ENCODE measurements at places on chromosomes 4 and X. TPM values are rescaled to one million over a fixed set of nuclear protein-coding genes. Genes with fewer than 3 reads are reported as not detected.

GRCh38 chr4:119035951-119036737, 99.5 kb upstream of the MYOZ2 start:
- no peak for DNase-seq

GRCh38 chr4:93828332-93828994, at the start of gene ATOH1:
ATOH1 (plus strand) TSS chr4:93828753; CDS start chr4:93828927, 174 bp downstream.
- no peak for DNase-seq

GRCh38 chrX:41022566-41022965, 62.7 kb upstream of the USP9X start:
- DNase-seq = no peak

GRCh38 chrX:20796450-20796849, 529.7 kb upstream of the RPS6KA3 start:
- no peak for DNase-seq

DNA sequence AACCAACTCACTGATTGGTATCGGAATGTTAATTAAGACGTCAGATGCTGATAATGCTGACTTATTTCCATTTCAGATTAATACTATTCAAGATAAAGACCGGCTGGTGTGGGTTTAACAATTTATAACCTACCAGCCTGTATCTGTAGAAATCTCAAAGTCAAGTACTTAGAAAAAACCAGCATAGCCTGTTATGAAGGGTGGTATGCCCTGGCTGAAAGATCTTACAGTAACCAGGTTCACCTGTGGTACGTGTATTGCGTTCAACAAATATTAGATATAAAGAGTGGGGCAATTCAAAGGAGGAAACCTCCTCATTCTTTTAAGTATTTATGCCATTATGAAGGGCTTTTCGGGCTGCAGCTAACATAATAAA, 240.8 kb upstream of the ANXA3 start:
- no peak for DNase-seq

- no peak for DNase-seq
Observed at GRCh38 chr4:154577324-154577723, 13.2 kb downstream of the FGA start.

DNA sequence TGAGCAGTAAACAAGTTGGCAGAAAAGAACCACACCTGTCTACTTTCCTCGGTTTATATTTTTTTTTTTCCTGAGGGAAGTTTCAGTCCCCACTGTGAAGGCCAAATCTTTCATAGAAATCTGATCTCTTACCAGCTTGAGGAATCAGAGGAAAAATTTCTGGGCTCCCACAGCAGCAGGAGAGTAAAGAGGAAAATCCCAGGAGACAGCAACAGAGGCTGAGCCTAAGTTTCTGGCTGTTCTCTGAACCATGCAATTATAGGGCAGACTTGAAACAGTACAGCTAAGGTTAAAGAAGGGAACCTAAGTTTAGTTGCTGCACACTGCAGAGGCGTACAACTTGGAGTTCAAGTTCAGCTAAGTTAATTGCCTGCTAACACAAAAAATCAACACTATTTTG, 1090.9 kb upstream of the INTU start:
- no peak for DNase-seq

DNA sequence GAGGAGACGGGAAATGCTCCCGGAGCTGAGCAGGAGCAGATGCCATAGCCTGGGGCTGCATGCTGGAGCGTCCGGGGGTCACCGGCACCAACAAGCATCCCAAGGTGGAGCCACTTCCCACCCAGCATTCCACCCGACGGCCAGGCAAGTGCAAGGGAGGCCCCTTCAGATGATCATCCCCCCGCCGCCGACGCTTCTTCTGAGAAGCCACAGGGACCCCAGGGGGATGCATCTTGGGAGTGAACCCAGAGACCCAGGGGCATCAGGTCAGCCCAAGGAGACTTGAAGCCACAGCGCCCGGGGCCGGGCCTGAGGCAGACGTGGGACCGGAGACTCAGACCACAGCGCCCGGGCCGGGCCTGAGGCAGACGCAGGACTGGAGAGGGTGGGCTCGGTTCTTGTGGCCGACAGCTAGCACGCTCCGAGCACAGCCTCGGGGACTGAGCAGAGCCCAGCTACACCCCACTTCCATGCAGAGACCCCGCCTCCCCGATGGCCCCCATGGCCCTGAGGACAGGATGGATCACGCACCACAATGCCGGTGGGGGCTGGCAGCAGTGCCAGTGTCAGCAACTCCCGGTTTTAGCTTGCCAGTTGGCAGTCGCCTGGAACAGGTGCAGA, 33.0 kb upstream of the CPLX1 start:
- DNase-seq = no peak

- no peak for DNase-seq
Observed at GRCh38 chr4:52241916-52242315, 190.8 kb downstream of the SPATA18 start.

DNA sequence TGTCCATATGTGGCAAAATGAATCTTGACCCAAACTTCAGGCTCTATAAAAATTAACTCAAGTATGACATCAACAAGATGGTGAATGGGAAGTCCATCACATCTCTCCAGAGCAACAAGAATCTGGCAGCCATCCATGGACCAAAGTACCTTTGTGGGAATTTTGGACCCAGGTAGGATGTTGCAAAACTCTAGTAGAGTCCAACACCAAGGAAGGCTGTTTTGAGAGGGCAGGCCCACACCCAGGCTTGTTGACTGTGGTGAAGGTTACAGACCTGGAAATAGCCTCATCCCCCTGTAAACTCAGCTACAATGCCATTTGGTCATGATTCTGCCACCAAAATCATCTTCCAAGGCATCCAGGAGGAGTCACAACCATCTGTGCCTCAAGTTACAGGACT, 12.9 kb downstream of the DGAT2L6 start:
- no peak for DNase-seq

DNA sequence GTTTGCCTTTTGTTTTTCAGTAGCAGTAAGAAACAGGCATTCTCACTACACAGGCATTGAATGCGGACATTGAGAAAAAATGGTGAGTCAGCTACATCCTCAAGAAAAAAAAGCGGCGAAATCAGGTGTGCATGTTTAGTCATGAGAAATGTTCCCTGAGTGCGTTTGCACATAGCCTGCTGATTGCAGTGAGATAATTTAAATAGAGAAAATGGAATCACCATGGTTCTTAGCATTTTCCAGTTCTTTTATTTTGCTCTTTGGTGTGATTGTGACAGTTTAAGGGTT, 54.1 kb upstream of the CLDN34 start:
- no peak for DNase-seq

DNA sequence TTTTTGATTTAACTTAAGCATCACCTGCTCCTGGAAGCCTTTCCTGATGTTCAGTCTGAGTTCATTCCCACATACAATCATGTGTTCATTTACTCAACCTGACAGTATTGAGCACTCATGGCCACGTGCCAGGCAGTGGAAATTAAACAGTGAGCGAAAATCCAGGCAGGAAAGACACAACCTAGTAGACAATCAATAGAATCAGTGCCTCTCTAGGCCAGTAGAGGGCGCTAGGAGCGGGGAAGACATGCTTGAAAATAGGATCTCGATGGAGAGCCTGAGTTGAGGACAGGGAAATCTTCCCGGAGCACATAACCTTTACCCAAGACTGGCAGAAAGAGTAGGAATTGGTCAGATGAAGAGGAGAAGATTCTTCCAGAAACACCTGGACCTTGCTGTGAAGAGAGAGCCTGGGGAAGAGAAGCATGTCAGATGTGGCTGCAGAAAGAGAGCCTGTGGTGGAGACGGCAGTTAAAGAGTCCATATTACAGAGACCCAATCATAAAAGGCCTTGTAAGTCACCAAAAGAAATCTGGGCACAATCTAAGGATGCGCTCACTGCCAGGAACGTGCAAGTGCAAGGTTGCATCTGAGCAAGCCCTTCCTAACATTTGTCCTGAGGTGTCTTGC, 103.5 kb downstream of the LDB2 start:
- peak; percentile 66 for DNase-seq

DNA sequence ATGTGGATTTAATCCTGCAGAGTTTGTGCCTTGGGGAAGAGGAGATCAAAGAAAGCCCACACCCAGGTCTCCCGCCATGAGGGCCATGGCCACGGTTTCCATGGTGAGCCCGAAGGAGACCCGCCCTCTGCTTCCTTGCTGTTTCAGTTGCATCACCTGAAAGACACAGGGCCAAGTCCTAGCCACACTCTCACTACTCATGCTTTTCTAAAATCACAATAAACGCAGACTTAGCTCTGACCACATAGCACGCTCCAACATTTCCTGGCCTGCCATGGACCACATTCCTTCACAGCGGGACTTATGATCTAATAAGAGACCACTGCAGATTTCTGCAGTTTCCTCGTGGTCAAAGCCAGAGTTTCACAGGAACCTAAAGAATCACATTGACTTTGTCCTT, 426.0 kb upstream of the NR3C2 start:
- no peak for DNase-seq

DNA sequence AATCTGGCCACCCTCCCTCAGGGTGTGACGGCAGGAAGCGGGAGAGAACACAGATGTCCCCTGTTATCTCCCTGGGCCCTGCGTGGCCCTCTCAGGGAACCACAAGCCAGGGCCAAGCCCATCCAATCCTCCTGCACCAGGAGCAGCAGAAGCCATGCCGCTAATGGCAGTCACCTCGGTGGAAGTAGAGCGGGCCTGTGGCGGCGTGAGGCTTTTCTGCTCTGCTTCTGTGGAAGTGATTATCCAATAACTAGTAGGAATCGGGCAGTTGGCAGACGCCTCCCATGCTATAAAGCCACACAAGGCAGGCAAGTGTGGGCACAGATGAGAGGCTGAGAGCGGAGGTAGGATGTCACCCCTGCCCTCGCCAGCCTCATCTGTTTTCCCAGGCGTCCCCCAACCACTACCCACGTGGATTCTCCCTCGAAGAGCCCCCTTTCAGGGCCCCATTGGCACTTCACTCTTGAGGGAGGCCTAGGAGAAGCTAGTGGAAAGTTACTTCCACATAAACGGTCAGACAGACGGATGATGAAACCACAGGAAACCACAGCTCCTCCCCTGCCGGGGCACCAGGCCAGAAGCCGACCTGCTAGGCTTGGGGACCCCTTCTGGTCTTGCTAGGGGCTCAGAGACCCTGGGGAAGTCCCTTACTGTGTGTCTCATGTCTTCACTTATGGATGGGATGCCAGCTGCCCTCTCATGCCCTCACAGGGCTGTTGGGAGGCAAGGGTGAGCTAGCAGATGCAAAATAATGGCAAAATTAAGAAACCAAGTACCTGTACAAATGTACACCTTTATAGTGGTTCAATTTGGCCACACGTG, 18.8 kb upstream of the TMSB4X start:
- peak; percentile 56 for DNase-seq

DNA sequence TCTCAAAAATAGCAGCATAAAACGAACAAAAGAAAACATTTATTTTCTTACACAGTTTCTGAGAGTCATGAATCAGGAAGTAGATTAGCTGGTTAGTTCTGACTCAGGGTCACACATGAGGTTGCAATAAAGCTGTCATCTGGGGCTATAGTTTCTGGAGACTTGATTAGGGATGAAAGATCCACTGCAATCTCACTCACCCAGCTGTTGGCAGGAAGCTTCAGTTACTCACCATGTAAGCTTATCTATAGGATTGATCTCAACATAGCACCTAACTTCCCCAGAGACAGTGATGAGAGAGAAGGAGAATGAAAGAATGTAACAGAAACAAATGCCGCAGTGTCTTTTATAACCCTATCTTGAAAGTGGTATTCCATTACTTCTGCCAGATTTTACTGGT, 435.5 kb downstream of the GABRG1 start:
- DNase-seq = no peak

DNA sequence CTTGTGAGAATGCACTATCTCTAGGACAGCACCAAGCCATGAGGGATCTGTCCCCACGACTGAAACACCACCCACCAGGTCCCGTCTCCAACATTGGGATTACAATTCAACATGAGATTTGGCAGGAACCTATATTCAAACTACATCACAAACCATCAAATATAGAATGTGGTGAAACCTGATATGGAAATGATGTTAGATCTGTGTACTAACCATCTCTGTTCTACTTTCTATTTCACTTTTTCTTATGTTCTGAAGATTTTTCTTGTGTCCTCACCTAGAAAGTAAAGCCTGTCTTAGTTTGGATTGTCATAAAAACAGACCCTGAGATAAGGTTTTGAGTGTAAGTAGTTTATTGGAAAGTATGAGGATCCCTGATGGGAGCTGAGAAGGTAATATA, 37.8 kb upstream of the TACR3 start:
- no peak for DNase-seq

- no peak for DNase-seq
Observed at GRCh38 chr4:26937567-26937966, 76.9 kb downstream of the STIM2 start.

Gene RHOXF2
- total RNA-seq = not detected

Gene NALF2
- total RNA-seq = 0.58 TPM

Gene SSX2B
- total RNA-seq = not detected

Gene VSIG4
- total RNA-seq = 14.6 TPM

Gene SSX3
- not detected for total RNA-seq
